ENCODE measurements at places on chromosomes 13 and 19.

DNA sequence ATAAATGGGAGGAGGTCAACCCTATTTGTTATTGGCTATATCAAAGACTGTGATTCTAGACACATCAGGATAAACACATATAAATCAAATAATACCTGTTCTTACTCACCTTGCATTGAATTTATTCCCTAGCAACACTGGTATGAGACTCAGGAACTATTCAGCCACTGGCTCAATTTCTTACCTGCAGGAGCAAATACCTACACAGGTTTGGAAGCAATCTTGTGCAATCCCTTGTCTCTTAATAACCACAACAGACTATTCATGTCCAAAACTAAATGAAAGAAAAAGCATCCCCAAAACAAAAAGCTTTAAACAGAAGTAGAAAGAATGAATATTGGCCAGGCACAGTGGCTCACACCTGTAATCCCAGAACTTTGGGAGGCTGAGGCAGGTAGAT lies 55.5 kb downstream of the TBC1D4 start:
- no peak for DNase-seq

GRCh38 chr13:113573065-113573464 lies 11.5 kb upstream of the TFDP1 start:
- no peak for DNase-seq

DNA sequence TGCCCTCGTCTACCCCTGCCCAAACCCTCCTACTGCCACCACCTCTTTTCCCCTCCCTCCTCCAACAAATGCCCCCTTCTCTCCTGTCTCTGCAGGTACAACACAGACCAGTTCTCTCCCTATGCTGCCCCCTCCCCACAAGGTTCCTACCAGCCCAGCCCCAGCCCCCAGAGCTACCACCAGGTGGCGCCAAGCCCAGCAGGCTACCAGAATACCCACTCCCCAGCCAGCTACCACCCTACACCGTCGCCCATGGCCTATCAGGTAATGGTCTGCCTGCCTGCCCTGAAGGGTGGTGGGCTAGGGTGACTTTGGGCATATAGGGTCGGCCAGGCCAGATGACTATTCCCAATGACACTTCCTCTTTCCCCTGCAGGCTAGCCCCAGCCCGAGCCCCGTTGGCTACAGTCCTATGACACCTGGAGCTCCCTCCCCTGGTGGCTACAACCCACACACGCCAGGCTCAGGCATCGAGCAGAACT lies 6.5 kb upstream of the TIMM50 start:
- peak; percentile 66 for DNase-seq

DNA sequence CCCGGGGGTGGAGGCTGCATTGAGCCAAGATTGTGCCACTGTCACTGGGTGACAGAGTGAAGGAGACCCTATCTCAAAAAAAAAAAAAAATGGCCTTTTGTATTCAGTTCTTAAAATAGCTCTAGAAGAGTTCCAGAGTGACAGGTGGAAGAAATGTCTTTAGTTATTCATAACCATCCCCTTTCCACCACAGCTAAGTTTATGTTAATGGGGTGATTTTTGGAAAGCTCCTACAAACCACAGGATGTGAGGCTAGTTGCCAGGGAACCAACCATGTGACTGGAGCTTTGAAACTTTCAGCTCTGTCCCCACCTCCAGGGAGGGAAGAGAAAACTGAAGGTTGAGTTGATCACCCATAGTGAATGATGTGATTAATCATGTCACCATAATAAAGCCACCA lies 6.9 kb downstream of the ZNF490 start:
- peak; percentile 71 for DNase-seq

All from activated CD4-positive, alpha-beta memory T cell treated with anti-CD3 and anti-CD28 coated beads, Interleukin-2, amount 10 ng/mL, durations not matched to agents 7 days and 5 days (primary cell).